ENCODE measurements at places on chromosomes 2 and 18.

GRCh38 chr2:239267288-239267951, 133.4 kb downstream of the HDAC4 start:
- no peak for DNase-seq

DNA sequence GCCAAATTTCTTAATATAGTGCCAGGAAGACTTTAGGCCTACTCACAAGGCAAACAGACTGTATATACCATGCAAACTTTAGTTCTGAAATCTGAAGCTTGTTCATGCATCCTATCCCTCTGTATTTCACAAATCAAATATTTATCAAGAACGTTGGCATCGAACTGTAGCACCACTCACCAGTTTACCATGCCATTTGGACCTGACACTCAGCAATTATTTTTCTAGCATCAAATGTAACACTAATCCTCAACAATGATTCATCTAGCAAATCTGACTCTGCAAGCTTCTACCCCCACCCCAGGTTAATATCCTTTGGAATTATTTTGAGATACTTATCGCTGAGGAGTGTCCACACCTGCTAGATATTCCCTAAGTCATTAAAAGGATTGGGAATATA, 1506.6 kb downstream of the LRP1B start:
- DNase-seq, result no peak

- no peak for DNase-seq
These were observed 190.1 kb downstream of the CDCA7 start for GRCh38 chr2:173544641-173545363.

DNA sequence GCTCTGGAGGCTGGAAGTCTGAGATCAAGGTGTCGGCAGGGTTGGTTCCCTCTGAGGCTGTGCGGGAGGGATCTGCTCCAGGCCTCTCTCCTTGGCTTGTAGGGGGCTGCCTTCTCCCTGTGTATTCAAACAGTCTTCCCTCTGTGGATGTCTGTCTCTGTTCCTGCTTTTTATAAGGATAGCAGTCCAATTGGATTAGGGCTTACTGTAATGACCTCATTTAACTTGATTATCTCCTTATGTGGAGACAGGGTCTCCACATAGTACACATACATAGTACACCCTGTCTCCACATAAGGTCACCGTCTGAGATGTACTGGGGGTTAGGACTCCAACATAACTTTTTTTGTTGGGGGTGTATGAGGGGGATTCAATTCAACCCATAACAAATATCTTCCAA, 30.5 kb downstream of the TCF7L1 start:
- no peak for DNase-seq

GRCh38 chr2:110126906-110127305, 11.3 kb upstream of the MALL start:
- no peak for DNase-seq

Data from substantia nigra (tissue), 51 donors.